Stimulated activated CD4-positive, alpha-beta T cell treated with anti-CD3 and anti-CD28 coated beads, Interleukin-4, amount 100 ng/mL, for 24 hours (primary cell): ENCODE measurements at places on chromosomes 12 and 14.
A peak's percentile ranks its signal among the peaks of the same experiment; 100 is the strongest.

- DNase-seq = no peak
These were observed 775.2 kb upstream of the ALG10B start for GRCh38 chr12:37541356-37541755.

- DNase-seq = no peak
These were observed 12.4 kb upstream of the SLC6A15 start for GRCh38 chr12:84924981-84925380.

DNA sequence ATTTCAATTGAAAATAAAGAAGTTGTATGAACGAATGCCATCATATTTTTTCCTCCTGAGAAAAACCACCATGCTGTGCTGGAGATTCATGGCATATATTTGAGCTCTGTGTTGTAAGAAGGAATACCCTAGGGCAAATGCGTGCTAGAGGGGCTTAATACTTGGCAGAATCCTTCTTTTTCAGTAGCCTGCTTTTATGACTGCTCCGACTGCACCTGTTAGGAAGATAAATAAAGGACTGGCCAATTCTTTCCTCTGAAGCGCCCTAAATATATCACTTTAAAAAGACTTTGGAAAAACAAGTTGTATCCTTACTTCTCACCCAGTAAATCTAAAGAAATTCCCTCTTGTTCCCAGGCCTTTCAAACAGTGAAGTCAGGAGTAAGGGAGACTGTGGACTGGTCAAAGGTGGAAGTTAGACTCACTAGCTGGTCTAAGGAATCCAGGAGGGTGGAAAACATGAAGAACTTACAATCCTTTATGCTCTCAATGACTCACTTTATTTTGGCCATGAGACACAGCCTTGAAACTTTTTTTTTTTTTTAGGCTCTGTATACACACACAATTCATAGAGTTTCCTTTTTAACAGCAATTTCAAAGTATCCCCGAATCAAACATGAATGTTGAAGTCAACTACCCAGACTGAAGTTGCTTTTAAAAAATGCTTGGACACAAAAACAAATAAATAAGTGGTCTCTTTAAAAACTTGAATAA is 5.2 kb downstream of the MYBPC1 start:
- no peak for DNase-seq

DNA sequence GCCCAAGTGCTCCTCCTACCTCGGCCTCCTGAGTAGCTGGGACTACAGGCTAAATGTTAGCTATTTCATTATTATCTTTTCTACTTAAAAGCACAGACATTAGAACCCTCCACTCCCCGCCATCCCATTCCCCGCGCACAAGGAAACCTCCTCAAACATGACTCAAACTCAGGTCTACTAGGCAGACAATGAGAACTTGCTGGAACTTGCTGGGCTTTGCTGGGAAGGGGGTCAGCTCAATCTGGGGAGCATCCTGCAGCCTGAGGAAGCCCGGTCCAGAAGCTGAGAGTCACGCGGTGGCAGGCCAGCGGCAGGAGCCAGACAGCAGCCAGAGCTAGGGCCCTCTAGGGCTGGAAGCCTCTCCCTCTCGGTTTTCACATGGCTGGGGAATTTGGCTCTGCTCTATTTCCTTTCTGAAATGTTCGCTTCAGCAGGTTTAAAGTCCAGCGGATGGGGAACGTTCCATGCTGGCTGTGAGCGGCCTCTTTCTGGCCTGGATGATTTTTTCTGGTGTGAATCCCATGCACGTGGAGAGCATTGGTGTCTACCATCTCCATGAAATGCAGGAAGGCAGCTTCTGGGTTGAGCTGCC is 68.5 kb downstream of the SLC6A12 start:
- no peak for DNase-seq

DNA sequence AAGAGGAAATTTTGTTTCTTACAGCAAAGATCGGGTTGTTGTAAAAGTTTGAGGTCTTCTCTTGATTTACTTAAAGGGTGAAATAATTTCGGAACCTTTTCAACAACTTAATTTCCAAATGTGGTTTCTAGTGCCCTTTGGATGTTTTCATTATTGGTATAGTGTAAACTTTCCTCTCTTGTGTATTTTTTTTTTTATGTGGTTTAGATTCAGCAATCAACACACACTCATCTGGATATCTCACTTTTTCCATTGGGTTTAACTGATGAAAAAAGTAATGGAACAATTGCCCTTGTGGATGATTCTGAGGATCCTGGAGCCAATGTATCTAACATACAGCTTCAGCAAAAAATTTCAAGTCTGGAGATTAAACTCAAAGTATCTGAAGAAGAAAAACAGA is 116.3 kb downstream of the CCDC91 start:
- no peak for DNase-seq

GRCh38 chr14:95437715-95438114 is 78.7 kb downstream of the SYNE3 start:
- DNase-seq = no peak

DNA sequence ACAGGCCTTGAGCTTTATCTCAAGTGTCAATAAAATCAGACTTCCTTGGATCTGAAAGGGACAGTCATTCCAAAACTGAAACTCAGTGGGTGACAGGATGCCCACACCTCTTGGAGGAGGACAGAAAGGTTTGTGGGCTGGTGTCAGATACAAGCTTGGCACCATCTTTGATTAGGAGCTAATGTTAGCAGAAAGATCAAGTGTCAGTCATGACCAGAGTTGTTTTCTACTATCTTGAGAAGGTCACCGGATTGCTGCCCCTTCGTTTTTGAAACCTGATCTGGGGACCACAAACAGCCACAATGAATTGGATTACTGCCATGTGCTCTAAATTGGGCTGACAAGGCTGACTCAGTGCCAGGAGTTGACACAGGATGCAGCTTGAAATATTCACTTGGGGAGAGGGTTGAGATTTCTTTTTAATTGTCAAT is 88.3 kb downstream of the OTOGL start:
- DNase-seq = no peak

DNA sequence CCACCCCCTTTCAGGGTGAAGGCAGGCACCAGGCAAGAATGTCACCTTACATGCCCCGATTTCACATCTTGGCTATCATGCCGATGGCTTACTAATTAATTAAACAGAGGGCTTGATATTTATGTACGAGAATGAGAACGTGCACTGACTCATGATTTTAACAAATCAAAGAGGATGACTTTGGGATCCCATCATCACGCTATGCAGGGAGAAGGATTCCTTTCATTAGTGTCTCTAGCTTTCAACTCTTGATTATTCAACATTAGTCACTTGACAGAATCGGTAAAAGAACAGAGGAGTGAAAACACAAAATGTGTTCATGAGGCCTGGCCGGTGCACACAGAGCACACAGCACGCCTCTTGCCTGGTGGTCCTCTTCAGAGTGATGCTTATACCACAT is 80.6 kb downstream of the PRKAB1 start:
- no peak for DNase-seq

DNA sequence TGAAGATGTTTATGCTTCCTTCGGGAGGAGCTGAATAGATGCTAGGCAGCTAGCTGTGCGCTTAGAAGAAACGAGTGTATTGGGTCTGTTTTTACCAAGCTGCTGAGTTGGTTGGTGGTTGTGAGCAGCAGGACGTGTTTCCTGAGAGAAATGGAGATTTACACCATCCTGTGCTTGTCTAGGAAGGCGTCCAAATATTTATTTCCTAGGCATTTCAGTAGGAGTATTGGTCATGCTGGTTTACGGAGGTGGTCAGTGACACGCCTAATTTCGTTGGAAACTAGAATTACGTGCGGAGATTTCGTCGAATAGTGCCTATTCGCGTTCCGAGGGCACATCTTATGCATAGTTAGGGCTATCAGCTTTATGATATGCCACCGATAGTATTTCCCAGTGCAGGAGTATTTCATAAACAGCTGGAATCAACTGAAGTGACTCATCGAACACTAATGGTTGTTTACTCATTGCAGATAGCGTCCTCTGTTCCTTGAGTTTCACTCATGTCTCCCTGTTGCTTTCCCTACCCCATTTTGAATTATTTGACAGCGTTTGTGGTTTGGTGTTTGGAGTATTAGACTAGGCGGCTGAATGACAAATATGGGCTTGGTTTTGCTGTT is 780 bp downstream of the TBC1D15 start:
- no peak for DNase-seq

GRCh38 chr14:59282378-59282765 is 93.9 kb downstream of the DAAM1 start:
- no peak for DNase-seq

GRCh38 chr14:106013879-106014376 is 487.5 kb downstream of the TMEM121 start:
- DNase-seq = peak; percentile 43

DNA sequence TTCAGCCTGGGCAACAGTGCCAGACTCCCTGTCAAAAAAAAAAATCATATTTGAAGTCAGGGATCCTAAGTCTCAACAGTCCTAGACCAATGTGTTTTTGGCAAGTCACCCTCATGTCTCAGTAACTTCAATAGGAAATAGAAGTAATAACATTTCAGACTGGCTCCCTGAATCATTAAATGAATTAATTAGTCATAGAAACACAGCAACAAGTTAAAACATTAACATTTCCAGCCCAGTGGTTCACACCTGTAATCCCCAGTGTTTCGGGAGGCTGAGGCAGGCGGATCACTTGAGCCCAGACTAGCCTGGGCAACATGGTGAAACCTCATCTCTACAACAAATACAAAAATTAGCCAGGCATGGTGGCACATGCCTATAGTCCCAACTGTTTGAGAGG is 125.2 kb downstream of the GTF2A1 start:
- DNase-seq = no peak

DNA sequence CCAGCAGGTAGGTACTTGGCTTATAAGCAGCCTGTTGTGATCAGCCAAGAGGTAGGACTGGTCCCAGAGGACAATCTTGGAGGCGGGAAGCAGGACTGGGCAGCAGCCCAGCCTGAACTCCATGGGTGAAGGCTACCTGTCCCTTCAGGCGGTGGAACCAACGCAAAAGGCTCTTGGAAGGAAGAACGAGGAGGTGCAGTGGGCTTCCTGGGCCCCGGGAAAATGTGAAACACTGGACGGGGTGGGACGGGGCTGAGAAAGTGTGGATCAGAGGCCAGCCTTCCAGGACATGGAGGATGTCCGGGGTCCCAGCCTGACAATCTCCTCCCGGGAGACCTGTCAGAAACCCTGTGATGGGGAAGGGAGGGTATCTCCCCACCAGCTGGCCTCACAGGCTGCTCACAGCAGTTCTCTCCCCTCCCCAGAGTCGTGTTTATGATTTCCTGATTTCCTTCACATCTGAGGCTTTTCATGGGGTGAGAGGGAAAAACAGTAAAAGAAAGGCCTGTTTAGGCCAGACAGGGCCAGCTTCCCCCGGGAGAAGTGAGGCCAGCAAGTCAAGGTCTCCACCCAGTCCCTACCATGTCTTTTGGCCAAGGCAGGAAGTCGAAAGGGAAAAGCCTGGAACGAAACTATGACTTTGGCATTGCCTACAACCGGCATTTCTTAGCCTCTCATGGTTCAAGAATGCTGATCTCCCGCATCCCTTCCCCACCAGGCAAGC is 11.3 kb downstream of the CMKLR1 start:
- DNase-seq = no peak

- DNase-seq = no peak
These were observed 5.1 kb downstream of the KRT85 start for GRCh38 chr12:52362118-52362726.

GRCh38 chr12:131242741-131243496 is 289.2 kb downstream of the ADGRD1 start:
- DNase-seq = no peak

DNA sequence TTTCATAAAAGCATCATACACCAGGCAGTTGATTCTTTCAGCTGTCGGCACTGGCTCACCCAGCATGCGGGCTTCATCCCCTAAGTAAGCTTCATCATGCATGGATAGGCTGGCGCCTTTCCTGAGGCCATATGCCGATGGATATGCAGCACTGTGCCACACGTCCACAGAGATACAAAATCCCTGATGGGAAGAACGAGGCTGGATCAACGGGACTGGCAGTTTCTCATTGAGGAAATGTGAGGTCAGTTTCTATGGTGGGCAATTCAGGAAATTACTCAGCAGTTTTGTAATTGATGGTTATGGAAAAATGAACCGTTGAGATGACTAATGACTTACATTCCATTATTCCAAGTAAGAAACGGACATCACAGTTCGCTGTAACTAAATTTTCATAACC is 453.8 kb downstream of the TMEM121 start:
- no peak for DNase-seq

DNA sequence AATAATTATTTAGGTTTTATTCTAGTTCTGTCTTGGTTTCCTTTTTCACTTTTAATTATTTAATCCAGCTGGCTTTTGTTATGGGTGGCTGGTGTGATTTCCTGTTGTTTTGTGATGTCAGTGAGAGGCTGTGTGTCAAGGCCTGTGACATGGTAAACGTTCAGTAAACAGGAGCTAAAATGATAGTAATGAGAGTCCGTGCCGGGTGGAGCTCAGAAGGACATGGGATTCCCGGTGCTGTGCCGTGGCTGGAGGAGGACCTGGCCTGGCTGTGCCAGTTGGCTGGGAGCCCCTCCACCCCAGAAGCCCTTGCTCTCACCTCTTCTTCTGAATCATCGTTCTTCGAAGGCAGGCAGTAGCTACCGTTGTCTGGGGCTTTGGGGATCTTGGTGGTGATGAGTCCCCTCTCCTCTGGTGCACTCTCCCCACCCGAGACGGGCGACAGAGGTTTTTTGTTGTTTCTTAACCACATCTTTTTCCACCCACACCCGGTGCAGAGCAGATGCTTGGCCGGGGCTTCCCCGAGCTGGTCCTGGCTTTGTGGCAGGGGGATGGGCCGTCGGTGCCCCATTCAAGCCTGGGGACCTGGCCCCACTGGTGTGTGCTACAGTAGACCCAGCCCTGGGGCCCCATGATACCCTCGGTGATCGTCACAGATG is 29.1 kb downstream of the SH2B3 start:
- peak; percentile 88 for DNase-seq

- no peak for DNase-seq
These were observed at the start of gene ANO2 for GRCh38 chr12:5945071-5946008. ANO2 (minus strand) TSS chr12:5945259; CDS start chr12:5945217, 42 bp downstream.

GRCh38 chr14:94559638-94560290 is 1.5 kb upstream of the SERPINA4 start:
- DNase-seq = no peak

DNA sequence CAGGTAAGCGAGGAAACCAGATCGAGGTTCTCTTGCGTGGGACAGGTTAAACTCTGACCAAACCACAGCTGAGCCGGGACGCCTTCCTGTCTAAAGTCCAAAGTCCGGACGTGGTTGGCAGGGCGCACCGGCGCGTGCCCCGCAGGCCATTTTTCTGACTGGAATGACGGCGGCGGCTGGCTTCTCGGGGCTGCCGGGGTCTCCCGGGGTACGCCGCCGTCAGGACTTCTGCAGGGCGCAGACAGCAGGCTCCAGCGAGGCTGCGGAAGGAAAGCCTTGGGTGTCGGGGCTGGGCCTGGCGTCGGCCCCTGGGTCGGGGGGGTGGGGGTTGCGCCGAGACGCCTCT is 32.8 kb downstream of the MIA2 start:
- DNase-seq = no peak
